Fibroblast of skin of scalp (primary cell): ENCODE measurements at places on chromosomes 6 and 20.

DNA sequence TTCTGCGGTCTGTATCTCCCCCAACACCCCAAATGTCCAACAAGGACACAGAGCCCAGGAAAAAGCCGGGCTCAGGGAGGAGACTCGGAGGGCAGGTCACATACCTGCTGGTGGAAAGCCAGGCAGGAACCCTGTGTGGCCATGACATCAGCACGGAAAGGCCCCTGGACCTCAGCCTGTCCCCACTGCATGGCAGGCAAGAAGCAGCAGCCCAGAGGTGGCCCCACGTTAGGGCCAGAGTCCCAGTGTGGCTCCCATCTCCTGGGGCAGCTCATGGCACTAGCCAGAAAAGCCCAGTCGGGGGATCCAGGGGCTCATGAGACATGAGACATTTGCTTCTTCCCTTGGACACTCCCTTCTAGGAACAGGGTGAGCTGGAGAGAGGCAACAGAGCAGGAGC is 258.7 kb downstream of the DLL1 start:
- no peak for DNase-seq

- no peak for DNase-seq
These were observed 7.8 kb downstream of the EEF1A2 start for GRCh38 chr20:63491078-63491477.

- no peak for DNase-seq
These were observed 343.0 kb upstream of the ARID1B start for GRCh38 chr6:156434049-156434794.

- DNase-seq = no peak
These were observed 48.2 kb downstream of the DSTN start for GRCh38 chr20:17617868-17618672.

DNA sequence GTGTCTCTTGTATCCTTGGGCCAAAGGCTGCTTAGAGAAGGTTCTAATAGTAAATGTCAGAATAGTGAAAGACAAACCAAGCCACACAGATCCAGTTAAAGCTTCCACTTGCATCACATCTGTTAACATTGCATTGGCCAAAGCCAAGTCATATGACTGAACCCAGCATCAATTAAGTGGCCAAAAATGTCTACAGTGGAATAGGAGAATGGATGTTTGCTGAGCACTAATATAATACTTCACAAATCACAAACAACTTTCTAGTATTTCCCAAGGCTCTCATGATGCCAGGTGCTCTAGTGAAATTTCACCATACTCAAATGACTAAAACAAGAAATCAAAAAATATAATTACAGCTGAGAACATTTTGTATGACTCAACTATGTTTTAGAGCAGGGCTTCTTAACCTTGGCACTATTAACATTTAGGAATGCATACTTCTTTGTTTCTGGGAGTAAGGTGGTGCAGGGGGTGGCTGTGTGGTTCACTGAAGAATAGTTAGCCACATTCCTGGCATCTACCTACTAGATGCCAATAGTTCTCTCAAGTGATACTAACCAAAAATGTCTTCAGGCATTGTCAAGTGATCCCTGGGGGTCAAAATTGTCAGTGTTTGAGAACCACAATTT is 148.0 kb upstream of the SPTLC3 start:
- no peak for DNase-seq

- DNase-seq = peak; percentile 59
These were observed 11.0 kb upstream of the TIAM2 start for GRCh38 chr6:154984146-154984545.

GRCh38 chr6:27514906-27515495 is 42.1 kb upstream of the ZNF184 start:
- DNase-seq = no peak

DNA sequence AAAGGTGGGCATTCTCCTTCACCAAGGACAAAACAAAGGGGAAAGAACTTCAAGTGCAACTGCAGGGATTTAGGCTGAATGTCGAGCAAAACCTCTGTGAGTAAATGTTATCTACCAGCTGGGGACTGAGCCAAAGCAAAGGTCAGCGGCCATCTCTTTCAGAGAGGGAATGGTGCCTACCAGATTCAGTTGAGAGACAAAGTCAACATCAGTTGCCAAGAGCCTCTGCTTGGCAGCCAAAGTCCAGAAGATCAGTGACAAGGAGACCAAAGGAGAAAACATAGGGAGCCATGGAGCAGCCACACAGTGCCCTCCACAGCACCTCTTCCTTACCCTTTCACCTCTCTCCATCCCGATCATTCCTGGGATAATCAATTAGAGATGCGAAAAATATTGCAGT is 472.5 kb downstream of the KIF16B start:
- DNase-seq = no peak

DNA sequence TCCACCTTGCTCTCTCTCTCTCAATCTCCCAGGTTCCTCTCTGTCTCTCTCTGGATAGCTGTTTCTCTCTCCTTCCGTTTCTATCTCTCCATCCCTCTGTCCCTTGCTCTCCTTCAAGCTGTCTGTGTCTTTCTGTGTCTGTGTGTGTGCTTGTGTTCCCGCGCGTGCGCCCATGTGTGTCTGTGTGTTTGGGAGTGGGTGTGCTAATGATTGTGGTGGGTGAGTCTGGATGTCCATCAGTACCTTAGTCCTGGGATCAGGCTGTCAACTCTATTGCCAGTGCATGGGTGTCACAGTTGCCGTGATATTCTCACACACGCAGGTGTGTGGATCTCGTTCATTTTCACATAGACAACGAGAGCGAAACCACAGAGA is 1380.6 kb upstream of the DEFB115 start:
- DNase-seq = no peak

DNA sequence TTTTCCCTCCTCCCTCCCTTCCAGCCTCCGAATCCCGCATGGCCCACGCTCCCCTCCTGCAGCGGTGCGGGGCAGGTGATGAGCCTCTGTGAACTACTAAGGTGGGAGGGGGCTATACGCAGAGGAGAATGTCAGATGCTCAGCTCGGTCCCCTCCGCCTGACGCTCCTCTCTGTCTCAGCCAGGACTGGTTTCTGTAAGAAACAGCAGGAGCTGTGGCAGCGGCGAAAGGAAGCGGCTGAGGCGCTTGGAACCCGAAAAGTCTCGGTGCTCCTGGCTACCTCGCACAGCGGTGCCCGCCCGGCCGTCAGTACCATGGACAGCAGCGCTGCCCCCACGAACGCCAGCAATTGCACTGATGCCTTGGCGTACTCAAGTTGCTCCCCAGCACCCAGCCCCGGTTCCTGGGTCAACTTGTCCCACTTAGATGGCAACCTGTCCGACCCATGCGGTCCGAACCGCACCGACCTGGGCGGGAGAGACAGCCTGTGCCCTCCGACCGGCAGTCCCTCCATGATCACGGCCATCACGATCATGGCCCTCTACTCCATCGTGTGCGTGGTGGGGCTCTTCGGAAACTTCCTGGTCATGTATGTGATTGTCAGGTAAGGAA is at the start of gene OPRM1:
TSS of gene OPRM1 (plus strand) at position 10 of the 612 bp plus-strand sequence. CDS start at position 315, 305 bp downstream.
- DNase-seq = peak; percentile 40

- no peak for DNase-seq
These were observed at the start of gene AGER for GRCh38 chr6:32184084-32184640. Gene AGER (minus strand): TSS chr6:32184253. CDS start chr6:32184222, 31 bp downstream.

GRCh38 chr6:13373488-13373886 is 45.1 kb upstream of the TBC1D7 start:
- DNase-seq = no peak

GRCh38 chr20:18738888-18739287 is 74.7 kb upstream of the SCP2D1 start:
- no peak for DNase-seq

- DNase-seq = no peak
These were observed 49.0 kb downstream of the SOBP start for GRCh38 chr6:107538856-107539387.

DNA sequence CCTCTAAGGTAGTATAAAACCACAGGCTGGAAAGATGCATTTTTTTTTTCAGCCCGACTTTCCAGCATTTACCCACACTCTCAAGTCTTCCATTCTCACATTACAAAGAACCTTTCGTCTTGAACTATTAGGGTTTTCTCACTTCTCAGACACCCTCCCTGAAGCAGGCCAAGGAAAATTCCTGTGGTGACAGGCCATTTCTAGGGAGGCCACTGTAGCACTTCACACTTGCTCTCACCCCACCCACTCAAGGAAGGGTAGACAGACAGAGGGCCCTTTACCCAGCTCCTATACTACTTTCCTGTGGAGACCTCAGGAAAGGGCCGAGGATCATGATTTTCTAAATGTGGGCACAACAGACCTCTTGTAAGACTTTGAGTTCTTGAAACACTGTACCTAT is 27.7 kb downstream of the KCNS1 start:
- DNase-seq = peak; percentile 18

GRCh38 chr6:42194056-42194455 is 700 bp downstream of the GUCA1B start:
- DNase-seq = no peak

GRCh38 chr6:5828296-5828695 is 178.4 kb downstream of the NRN1 start:
- DNase-seq = no peak

DNA sequence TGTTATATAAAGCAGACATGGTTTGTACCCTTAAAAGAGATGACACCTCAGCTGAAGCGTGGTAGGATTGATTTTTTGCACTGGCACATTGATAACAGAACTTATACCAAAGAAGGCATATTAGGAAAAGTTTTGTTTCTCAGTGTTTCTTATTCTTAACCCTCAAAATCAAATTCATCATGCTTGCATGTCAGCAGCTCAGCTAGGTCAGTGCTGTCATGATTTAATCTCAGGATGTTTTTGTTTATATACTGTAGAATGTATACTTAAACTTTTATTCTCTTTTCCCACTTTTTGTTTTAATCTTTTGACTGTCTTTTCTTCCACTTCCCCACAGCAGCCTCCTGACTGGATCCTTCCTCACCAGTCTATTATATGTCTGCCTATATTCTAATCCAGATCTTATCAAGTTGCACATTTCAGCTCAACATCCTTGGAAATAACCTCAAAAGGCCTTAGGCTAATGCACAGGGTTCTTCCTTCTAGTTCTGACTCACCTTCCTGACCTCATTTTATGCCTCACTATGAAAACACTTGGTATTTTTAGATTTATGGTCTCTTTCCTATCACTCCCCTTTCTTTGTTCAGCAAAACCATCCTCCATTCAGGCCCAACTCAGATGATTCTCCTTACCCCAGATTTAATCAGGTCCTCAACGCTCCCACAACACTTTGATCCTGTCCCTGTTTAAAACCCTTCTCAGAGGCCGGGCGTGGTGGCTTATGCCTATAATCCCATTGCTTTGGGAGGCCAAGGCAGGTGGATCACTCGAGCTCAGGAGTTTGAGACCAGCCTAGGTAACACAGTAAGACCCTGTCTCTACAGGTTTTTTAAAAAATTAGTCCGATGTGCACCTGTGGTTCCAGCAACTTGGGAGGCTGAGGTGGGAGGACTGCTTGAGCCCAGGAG is 7.2 kb downstream of the HEBP2 start:
- peak; percentile 38 for DNase-seq

GRCh38 chr6:95142101-95142500 is 435.2 kb upstream of the MANEA start:
- no peak for DNase-seq

- DNase-seq = no peak
These were observed 616.5 kb downstream of the C6orf118 start for GRCh38 chr6:164692772-164693510.

DNA sequence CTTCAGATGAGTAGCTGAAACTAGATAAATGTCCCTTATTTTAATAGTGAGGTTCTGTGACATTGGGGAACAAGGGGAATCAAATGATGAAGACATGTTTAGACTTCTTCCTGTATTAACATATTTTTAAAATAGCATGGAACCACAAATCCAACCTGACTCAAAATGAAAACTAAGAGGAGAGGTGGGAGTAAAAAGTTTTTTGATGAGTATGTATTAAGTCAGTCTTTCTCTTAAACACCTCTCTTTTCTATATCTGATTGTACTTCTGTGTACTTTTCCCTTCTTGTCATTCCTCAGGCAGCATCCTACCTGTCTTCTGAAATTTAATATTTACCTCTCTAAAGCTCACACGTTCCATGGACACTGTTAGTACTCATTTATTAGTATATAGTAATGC is 8.7 kb upstream of the SDHAF4 start:
- no peak for DNase-seq

GRCh38 chr20:33859157-33859695 is 48.1 kb downstream of the CHMP4B start:
- DNase-seq = no peak

DNA sequence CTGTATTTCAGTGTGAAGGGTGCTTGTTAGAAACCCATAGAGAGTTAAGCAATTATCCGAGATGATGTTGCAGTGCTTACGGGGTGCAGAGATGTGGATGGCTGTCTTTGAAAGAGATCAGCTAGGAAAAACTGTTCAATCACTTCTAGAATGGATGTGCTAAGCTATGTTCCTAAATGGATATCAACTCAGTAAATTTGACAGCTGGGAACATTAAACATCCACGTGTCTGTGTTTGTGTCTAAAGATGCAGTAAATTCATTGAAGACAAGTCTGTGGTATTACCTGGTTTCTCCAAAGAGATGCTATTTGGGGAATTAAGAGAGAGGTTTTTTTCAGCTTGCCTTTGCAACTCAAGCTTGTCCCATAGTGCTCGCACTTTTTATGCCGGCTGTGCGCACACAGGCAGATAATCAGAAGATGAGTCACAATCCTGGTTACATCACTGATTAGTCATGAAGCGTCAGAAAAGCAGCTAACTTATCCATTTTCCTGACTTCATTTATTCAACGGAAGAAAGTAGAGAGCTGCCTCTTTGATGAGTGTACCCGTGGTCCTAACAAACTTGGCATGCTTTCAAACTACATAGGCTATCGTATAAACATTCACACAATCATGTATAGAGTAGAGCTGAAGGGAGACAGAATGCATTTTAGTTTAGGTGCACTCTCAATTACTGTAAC is 691.7 kb upstream of the SLC35B3 start:
- peak; percentile 76 for DNase-seq

- DNase-seq = no peak
These were observed 56.3 kb downstream of the RGS17 start for GRCh38 chr6:153074761-153075160.

DNA sequence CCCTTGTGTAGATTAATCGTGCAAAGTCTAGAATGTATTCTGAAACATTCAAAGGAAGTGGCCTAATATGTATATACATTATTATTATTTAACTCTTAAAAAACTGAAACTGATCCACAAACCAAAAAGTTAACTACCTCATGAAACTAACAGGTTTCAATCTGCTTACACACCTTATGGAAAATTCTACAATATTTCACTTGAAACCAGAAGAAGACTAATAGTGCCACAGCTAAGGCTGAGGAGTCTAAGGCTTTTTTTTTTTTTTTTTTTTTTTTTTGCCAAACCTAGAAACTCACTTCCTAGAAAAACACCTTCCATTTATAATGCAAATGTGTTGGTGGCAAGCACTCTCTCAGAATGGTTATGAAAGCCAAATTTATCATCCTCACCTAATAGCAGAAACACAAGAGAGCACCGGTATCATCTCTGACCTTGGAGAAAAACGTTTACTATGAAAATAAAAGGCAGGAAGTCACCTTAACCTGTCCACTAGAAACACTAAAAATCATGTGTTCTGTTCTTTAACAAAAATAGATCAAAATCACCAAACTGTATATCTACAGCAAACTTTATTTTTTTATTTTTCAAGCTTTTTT is 586.1 kb downstream of the FRK start:
- no peak for DNase-seq

- no peak for DNase-seq
These were observed 187.1 kb upstream of the PHACTR1 start for GRCh38 chr6:12529364-12530019.
